ENCODE measurements at places on chromosomes 7 and 10. TPM values are rescaled to one million over a fixed set of nuclear protein-coding genes. Genes with fewer than 3 reads are reported as not detected.

DNA sequence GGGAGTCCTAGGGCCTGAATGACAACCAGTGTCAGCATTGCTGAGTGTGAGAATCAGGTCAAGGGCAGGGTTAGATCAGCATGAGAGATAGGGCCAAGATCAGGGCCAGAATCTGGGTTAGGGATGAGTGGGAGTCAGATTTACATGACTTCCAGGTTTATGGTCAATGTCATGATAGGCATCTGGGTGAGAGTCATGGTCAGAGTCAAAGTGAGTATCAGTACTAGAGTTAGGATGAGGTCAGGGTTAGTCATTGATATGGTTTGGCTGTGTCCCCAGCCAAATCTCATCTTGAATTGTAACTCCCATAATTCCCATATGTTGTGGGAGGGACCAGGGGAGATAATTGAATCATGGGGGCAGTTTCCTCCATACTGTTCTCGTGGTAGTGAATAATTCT lies 12.3 kb downstream of the MRPS24 start:
- no peak for DNase-seq

- DNase-seq: no peak
Observed at GRCh38 chr10:11143242-11143641, 125.6 kb downstream of the CELF2 start.

GRCh38 chr10:31808258-31809218 lies 120.1 kb downstream of the ARHGAP12 start:
- DNase-seq: no peak

DNA sequence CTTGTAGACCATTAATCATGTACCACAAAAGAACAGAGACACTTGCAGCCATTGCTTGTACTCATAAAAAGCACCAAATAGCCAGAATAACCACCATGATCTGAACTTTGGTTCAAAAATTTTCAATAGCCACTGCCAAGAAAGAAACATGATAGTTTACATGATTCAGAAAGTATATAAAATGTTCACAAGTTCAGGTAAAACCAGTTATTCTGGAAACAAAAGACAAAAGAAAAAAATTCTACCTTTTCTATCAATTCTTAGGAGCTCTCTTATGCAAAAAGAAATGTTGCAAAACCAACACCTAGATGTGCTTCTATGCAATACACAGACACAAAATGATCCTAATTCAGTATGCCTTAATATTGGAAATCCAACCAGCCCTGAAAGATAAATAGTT lies 108.7 kb downstream of the PCLO start:
- no peak for DNase-seq

- DNase-seq: no peak
Observed at GRCh38 chr10:86362586-86363183, 3.9 kb downstream of the GRID1 start.

DNA sequence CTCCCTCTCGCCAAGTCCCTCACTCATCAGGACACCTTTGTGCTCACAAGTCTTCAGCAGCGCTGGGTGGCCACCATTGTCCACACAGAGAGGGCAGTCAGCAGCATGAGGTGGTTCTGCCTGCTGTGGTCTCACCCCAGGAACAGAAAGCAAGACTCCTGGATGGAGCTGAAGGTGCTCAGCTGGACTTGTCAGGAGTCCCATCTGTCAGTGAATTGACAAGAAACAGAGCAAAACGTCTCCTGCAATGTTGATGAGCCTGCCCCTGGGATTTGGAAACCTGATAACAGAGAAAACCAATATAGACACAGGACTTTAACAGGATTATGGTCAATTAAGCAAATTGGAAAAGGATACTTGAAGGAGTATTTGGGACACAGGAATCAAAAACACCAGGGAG lies 122.2 kb upstream of the PRSS58 start:
- no peak for DNase-seq

- DNase-seq: no peak
Observed at GRCh38 chr10:50332108-50332842, 81.0 kb upstream of the ASAH2 start.

The MEIG1 gene
- polyA plus RNA-seq: 0.32 TPM

The GSDME gene
- polyA plus RNA-seq: 95.6 TPM

The GTF2IRD1 gene
- polyA plus RNA-seq: 17.4 TPM

The MSS51 gene
- polyA plus RNA-seq: 0.39 TPM
